NCI-H748 treated with DMSO at 0.1 percent for 48 hours (cell line): ENCODE measurements at places on chromosomes 6 and 20.

DNA sequence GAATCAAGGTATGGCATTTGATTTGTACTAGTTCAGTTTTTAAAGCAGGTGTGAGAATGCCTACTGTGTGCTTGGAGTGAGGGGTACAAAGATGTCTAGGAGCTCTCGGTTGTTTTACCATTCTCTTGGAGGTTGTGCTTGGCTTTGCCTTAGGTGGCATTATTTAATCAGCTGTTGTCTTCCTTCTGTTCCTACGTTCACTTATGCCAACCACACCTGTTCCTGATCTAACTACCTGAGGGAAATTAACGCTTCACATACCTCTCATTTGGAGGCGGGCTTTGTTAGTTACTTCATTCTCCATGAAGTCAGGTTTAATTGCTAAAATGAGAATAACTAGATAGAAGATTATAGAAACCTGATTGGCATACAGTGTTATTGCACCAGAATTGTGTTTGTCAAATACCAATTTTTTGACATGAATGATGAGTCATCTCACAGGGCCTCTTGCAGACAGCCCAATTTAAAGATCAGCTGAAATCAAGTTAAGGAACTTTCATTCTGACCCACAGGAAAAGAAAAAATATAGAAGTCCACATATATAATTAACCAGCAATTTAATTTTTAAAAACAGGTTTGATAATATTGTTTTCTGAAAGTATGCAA, 24.8 kb upstream of the PBOV1 start:
- DNase-seq: peak; percentile 23

GRCh38 chr6:50520326-50521266, 192.7 kb upstream of the TFAP2D start:
- no peak for DNase-seq

GRCh38 chr6:118016532-118016931, 109.5 kb downstream of the SLC35F1 start:
- DNase-seq: no peak

GRCh38 chr6:139757784-139758183, 383.3 kb upstream of the CITED2 start:
- no peak for DNase-seq

- no peak for DNase-seq
These were observed 180.1 kb upstream of the RNF24 start for GRCh38 chr20:4195499-4195898.
